ENCODE measurements at places on chromosomes 16 and 17.

- no peak for DNase-seq
Measured at GRCh38 chr17:51365090-51365489, 104.7 kb downstream of the UTP18 start.

DNA sequence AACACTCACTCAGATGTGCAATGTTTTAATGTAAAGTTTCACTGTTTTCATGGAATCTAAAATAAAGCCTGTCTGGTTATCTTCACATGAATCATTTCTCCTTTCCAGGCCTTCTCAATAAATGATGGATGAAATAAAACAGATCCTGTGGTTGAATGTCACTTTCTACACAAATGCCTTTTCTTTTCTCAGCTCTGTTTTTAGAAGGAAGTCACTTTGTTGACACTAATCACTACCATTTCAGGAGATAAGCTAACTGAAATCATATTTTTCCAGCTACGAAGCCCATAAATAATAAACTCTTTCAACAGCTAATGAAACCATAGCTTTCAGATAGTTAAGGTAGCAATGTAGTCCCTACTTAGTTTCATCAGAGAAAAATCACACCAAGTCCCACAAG lies 17.9 kb downstream of the NME2 start:
- DNase-seq = no peak

DNA sequence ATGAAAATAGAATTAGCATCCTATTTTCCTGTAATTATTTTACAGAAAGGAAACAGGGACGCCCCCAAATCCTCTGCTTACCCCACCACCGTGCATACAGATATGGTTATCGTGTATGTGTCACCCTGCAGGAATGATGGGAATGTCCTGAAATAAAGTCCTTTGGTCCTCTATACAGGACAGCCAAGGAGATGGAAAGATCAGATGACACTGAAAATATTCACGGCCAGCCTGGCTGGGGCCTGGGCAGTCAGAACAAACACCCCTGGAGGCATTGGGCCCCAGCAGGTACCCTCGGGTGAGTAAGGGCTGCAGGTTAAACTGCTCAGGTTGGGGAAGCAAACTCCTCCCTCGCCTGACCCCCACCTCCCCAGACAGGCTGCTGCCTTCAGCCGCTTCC lies 368.0 kb downstream of the FOXL1 start:
- no peak for DNase-seq

- DNase-seq = no peak
Measured at GRCh38 chr17:4657678-4658077, 16.2 kb upstream of the ALOX15 start.

GRCh38 chr17:46916211-46916610 lies 6.7 kb upstream of the GOSR2 start:
- no peak for DNase-seq

DNA sequence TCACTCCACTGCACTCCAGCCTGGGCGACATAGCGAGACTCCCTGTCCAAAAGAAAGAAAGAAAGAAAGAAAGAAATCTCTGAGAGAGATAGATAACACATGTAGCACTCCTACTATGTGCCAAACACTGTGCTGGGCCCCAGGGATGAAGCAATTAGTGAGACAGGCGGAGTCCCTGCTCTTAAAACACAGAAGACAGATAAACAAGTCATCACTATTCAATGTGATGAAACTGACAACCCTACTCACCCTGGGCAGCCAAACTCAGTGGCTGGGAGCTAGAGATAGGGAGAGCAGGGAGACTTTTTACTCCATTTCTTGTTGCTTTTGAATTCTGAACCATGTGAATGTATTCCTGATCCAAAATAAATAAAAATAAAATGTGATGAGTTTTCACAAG lies 35.2 kb upstream of the GOSR2 start:
- no peak for DNase-seq

GRCh38 chr17:72717276-72717675 lies 375.2 kb downstream of the SLC39A11 start:
- DNase-seq = no peak

GRCh38 chr17:81550830-81551457 lies 1.2 kb downstream of the FAAP100 start:
- no peak for DNase-seq

DNA sequence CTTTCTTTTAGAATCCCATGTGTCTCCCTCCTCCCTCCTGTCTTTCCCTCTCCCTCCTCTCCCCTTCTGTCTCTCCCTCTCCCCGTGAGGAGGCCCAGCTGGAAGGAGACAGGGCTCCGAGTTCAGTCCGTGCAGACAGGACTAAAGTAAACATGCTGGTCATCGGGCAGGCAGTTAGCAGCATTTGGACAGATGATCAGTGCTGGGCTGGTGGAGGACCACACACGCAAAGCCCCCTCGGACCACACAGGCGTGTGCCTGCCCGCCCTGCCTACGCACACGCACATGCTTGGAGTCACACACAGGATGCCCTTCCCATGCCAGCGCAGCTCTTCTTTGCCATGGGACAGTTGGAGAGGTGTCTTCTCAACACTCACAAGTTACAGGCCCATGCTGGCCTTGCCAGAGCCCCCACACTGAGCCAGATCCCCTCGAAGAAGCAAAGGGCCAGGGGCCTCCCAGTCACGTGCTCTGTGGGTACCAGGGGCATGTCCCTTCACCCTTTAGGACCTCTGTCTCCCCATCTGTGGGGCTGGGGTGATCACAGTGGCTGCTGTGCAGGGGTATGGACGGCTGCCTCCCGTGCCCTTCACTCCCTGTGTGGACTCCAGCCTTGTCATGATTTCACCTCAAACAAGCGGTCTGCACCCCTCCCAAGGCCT lies 215.7 kb upstream of the FOXF1 start:
- no peak for DNase-seq

- DNase-seq = no peak
Measured at GRCh38 chr17:77861133-77861695, 97.3 kb upstream of the TNRC6C start.

- no peak for DNase-seq
Measured at GRCh38 chr17:76956846-76957540, 88.8 kb downstream of the MGAT5B start.

DNA sequence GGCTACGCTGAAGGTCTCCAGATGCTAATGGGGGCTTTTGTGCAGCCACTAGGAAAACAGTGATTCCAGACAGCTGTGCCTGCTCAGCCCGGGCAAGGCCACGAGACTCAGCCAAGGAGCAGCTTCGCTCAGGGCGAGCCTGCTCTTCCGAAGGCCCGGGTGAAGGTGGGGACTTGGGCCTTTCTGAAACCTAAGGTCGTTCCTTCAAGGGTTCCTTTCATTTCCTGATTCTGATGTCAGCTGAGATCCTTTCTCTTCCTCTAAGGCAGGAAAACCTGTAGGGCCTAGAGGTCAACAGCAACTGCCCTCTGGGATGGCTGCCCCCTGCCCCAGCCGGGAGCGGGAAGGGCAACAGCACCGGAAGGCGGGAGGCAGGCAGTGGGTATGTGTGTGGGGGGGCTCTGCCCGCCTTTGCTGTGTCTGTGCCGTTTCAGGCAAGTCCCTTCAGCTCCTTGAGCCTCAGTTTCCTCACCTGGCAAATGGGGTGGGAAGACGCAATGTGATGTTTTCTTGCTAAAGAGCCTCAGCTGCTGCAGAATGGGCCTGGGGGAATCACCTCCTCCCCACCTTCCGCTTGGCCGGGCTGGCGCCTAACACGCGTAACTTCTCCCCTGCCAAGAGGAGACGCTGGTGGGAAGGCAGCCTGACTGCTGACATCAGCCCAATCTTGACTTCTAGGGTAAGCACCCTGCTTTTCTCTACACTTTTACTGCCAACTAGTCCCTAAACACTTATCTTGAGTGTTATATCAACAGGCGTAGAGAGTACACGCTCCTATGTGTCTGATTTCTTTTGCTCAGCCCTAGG lies 32.8 kb downstream of the IRF8 start:
- no peak for DNase-seq

DNA sequence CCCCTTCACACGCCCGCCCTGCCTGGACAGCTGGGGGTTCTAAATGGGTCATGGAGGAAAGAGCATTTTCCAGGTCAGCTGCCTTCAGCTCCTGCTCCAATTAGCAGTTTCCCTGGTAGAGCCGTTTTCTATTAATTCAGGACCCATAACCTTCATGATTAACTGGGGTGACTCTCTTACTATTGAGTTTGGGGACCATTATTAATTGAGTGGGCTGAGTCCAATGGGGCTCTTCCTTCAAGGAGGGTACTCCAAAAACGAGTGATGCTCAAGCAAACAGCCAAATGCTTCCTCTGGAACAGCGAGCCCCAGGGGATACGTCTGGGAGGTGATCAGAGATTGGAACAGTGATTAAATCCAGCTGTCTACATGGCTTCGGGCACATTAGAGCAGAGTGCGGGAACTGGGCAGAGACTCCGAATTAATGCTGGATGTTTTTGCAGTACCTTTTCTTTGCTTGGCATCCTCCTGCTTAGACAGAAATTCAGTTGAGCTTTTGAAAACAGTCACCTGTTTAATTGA lies 68.1 kb upstream of the CACNG3 start:
- no peak for DNase-seq

DNA sequence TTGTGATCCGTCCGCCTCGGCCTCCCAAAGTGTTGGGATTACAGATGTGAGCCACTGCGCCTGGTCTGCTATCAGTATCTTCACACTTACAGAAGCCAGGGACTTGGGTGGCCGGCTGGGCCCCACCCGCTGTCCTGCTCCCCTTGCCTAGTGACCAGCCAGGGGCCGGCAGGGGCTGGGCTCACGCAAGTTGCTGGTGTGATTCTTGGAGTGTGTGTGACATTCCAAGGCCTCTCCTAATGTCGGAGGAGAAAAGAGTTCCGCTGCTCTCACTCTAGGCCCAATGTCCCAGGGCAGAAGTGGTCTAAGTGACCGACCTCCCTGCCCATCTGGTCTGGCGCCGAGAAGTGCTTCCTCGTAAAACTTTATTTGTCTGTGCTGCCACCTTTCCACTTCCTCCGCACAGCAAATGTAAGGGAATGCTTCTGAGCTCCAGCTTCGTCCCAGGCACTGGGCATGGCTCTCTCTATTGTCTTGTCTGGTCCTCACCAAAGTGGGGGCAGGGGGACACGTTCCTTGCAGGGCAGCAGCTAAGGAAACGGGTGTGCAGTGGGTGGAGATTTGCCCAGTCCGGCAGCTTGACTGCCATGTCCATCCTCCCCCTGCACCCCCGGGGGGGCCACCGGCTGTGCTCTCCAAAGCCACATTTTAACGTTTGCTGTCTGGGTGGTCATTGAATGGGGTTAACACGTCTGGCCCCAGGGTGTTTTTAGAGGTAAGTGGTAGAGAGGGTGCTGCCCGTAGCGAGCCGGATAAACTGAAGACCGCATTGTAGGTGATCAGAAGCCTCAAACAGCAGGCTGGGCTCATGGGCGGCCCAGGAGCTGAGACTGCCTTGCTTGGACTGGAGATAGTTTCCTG lies 7.8 kb upstream of the GSE1 start:
- DNase-seq = no peak

DNA sequence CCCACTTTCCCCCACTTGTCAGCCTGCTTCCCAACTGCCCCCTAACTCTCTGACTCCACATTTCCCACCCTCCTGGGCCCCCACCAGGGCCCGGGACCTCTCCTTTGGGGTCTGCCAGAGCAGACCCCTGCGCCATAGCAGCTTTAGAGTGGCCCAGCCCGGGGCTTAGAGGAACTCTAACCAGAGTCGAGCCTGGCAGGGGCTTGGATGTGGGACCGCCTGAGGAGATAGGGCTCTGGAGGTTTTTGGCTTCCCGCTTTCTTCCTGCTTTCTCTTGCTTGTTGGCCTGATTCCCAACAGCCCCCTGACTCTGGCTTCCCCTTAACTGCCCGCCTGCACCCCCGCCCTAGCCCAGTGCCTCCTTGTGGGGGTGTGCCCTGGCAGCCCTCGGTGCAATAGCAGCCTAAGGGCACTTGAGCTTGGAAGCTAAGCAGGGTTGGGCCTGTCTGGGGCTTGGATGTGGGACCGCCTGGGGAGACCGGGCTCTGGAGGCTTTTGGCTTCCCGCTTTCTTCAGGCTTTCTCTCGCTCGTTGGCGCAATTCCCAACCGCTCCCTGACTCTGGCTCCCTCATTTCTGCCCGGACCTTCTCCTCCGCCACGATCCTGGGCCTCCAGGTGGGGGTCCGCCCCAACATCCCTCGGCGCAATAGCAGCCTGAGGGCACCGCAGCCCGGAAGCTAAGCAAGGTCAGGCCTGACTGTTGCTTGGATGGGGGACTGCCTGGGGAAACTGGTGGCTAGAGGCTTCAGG lies 2292.0 kb downstream of the TP53TG3F start:
- DNase-seq = no peak

GRCh38 chr17:4332296-4332970 lies 34.0 kb downstream of the UBE2G1 start:
- no peak for DNase-seq

DNA sequence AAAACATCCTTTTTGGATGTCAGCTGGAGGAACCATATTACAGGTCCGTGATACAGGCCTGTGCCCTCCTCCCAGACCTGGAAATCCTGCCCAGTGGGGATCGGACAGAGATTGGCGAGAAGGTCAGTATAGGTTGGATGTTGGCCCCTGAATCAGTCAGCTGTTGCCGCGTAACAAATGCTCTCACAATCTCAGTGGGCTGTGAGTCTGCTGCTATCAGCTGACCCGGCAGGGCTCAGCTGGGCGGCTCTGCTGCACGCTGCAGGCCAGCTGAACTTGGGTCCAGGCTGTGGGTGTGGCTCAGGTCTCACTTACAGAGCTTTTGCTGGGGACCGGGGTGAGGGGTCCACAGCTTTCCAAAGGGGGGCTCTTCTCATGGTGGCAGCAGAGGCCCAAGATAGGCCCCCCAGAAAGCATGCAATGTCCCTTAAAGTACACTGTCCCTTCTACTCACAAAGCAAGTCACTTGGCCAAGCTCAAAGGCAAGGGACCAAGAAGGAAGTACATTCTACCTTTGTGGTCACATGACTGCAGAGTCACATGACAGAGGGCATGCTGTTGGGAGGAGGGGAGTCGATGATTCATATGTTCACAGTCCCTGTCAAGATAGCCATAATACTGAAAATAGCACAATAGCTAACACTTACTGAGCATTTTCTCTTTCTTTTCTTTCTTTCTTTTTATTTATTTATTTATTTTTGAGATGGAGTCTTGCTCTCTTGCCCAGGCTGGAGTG lies 134.2 kb downstream of the ABCC1 start:
- no peak for DNase-seq

GRCh38 chr16:67017810-67018488 lies 11.0 kb upstream of the CBFB start:
- DNase-seq = peak; percentile 74

DNA sequence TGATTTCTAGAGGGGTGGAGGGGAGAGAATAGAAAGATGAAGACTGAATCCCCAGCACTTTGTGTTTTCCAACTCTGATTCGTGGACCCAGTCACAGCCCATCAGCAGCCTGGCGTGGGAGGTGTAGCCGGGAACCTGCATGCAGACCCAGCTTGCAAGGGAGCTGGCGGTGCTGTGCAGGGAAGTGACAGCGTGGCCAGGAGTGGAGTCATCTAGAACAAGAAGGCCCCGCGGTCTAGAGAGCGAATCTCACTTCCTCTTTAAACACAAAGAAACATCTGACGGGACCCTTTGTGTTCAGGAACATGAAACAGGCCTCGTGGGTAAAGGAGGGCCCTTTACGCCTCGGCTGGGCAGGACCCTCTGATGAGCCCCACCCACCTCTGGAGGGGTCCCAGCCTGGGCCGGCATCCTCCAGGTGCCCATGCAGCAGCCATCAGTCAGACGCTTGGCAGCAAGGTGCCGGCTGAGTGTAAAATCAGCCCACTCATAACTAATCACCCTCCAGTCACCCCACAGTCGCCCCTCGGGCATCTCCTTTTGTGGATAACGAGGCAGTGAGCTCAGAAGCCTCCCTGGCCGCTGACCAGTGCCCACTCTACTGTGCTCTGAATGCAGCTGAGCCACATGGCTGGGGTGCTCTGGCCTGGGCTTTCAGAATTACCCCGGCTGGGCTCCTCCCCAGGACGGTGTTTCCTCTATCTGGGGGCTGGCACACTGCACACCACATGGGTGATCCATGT lies 4.4 kb downstream of the SNAI3 start:
- DNase-seq = no peak

- DNase-seq = no peak
Measured at GRCh38 chr16:65154321-65154720, 32.5 kb upstream of the CDH11 start.

Data from muscle of back (tissue), 13 donors.